MG63 (cell line): ENCODE measurements at places on chromosomes 2 and 18.
A peak's percentile ranks its signal among the peaks of the same experiment; 100 is the strongest.

DNA sequence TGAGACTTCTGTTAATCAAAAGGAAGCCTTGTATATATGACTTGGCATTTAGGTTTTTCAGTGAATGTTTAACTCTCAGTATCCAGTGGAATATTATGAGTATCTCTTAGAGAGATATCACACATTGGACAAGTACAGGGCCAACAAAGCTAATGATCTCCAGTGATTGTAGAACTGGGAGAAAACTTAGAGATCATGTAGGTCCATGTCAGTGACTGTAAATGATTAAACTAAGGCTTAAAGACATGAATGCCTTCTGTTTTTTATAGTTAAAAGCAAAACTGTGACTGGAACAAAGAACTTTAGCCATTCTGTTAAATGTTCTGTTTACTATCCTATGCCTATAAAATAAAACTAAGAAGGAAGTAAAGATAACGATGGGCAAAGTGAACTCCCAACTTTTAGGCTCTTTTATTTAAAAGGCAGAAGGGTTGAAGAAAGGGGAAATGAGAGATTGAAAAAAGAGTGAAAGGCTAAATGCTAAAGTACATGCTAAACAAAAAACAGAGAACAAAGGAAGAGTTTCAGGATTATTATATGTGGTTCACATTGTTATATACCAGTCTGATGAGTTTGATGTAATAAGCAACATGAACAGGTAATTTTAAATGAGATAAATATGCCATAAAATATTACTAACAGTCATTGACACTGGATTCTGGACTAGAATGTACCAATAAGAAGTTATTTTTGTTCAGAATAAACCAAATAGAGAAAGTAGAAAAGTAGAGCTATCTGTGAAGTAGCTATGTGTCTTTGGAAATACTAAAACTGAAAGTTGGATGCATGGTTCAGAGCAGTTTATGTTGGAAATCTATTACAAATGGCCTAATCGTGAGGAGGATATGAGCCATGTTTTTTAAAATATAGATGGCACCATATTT, 37.1 kb upstream of the TNFRSF11A start:
- no peak for DNase-seq

- peak; percentile 19 for DNase-seq
Observed at GRCh38 chr2:104733226-104733943, 120.5 kb upstream of the POU3F3 start.

DNA sequence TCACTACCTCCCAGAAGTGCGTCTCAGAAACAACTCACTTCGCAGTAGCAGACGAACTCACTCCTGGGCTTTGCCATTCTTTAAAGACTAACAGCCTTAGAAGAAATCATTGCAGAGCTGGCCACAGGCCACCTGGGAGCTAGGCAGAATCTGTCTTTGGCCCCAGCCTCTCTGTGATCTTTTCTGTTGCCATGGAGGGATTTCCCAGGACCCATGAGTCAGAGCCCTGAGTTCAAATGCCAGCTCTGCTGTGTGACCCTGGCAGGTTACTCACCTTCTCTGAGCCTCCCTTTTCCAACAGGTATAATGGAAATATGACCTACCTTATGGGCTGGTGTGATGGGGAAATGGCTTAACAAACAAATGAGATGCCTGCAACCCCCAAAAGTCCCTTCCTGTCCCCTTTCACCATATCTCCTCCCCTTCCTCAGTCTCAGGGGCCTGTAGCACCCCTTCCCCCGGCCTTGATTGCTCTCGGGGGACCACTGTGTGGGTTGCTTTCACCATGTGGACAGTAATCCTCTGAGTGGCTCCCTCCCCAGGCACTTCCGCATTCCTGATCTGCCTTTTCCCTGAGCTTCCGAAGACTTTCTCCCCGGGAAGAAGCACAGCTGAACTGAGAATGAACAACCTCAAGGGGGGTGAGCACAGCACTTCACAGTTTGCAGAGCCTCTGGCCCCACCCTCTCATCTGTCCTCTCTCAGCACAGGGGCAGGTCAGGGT, 34.0 kb upstream of the SLC66A3 start:
- peak; percentile 56 for DNase-seq

DNA sequence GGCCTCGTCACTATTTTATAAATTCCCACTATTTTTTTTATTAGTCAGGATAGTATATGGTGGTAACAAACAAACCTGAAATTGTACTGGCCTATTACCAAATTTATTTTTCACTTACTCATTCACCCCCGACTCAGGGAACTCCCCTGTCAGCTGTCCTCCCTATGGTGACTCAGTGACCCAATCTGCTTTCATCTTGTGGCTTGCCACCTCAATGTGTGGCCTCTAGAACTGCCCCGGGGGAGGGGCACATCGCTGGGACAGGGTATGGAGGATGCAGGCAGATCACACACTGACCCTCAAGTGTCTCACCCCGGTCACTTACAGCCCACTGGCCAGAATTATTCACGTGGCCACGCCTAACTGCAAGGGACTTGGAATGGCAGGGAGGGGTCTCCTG, 71.6 kb downstream of the ACTR2 start:
- peak; percentile 35 for DNase-seq

GRCh38 chr2:160299540-160299939, 99.5 kb upstream of the ITGB6 start:
- no peak for DNase-seq

DNA sequence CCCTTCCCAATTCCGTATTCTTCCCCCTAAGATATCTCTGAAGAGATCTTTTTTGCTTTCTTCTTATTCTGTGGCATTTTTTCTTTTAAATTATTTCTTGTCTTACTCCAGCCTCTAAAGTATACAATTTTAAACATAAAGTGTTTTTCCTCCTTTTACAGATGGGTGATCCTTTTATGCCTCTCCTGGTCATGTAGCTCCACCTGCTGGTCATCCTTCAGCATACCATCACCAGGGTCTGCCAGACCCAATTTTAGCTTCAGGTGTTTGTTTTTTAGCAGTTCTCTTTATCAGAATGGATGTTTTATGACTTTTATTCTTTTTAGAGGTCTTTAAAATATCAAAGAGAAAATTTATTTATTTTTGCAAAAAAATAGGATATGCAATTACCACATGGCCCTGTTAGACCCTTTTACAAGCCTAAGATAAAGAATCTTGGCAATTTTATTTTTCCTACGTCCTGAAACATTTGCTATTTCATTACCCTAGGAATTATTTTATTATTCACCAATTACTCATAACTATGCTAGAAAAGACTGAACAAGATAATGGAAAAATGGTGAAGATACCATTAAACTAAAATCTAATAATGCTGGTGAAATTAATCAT, 55.5 kb downstream of the PIGN start:
- peak; percentile 23 for DNase-seq
